ENCODE measurements at places on chromosomes 1 and 21.

DNA sequence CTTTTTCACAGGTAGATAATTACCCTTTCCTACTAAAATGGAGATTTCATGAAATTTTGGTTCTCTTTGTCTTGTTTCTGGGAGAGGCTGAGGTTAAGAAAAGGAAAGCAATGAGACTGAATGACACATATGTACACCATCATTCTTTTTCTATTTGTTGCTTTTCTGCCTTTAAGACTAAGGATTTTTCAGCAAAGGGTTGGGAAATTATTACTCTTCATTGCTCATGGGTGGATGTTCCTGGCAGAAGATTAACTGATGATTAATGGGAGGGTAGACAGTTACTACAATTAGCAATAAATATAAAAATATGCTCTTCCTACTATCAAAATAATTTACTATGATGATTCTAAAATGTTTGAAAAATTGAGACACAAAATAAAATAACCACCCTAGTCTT is 316.5 kb upstream of the USP24 start:
- no peak for DNase-seq

GRCh38 chr1:94579876-94580294 is 38.3 kb upstream of the F3 start:
- no peak for DNase-seq

DNA sequence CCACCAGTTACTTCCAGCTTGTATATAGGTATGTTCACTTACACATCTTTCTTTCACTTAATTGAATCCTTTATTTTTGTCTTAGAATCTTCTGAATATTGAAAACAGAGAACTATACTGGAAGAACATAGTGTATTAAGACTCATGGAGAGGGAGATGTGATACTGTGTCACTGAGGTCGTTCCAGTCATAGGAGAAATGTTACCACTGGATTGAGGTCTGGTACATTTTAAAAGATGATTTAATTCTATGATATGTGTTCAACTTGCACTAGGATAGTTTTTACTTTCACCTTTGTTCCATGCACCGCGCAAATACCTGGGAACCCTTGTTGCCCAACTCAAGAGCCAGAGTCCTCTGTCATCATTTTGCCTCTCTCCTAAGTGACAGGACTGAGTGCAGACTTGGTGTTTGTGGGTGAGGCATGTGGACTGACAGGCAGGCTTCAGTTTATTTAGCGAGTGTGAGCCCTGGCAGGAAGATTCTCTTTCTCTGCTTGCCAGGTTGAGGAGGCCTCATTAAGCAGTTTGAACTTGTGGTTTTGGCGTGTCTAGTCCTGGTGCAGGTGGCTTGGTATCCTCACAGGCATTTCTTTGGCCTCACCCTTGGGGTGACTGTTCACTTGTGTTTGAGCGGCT is 63.7 kb downstream of the DYRK1A start:
- DNase-seq, result no peak

GRCh38 chr1:99173282-99173681 is 91.0 kb upstream of the PLPPR4 start:
- DNase-seq, result no peak

DNA sequence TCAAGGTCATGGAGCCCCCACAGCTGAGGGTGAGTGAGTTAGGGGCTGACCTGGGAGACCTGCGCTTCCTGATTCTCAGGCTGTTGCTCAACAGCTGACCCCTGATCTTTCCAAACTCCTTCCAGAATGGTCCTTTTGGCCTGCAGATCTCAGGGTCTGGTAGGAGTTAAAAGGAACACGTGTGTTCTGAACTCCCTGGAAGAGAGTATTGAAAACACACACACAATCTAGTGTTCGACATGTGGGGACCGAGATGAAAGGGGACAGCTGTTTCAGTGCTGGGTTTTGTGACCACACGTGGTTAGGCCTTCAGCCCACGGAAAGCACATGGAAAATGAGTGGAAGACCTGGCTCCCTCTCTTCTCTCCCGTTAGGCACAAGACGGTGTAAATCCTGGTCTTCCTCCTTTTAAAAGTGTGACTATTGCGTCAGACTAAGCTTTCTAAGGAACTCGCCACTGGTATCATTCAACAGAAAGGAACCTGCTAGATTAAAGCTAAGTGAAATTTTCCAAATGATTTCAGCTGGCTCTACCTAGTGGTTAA is 49.6 kb downstream of the RUNX1 start:
- no peak for DNase-seq

- DNase-seq, result peak; percentile 80
These were observed at the start of gene MAP7D1 for GRCh38 chr1:36155408-36156328. MAP7D1 (plus strand) TSS chr1:36156160; CDS start chr1:36156418, 258 bp downstream.

DNA sequence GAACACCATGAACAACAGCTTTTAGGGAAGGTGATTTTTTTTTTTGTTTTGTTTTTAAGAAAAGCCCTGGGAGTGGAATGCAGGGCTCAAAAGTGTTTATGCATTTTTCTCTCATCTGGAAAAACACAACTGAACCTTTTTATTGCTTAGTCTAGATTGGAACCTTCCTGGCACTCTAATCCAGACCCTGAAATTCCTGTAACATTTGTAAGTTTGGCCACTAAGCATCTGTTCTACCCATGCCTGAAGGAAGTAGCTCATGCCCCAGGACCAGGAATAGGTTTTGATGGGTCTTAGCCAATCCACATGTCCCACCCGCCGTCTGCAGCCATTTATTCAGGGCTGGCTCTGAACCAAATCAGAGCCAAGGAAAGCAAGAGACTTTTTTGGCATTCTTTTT is 39.7 kb upstream of the SLC2A1 start:
- no peak for DNase-seq

DNA sequence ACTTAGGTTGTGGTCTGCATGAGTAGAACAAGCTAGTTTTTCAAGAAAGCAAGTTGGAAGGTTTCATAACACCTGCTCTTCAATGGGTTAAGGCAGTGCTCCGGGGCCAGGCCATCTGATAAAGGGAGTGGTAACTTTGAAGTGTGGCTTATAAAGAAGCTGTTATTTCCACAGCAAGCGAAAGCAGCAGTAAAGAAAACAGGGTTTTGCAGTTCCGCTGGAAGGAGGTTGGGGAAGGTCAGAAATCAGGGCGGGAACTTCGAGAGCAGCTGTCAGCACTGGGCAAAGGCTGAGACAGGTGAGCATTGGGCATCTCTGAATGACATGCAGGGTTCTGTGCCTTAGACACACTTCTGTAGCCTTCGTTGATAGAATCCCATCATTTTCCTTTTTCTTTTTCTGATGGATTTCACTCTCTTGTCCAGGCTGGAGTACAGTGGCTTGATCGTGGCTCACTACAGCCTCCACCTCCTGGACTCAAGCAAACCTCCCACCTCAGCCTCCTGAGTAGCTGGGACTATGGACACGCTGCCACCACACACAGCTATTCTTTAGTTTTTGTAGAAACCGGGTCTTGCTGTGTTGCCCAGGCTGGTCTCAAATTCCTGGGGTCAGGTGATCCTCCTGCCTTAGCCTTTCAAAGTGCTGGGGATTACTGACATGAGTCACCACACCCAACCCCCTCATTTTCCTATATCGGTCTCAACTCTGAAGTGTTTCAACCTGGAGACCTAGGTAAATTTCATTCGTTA is 20.5 kb downstream of the TMEM51 start:
- DNase-seq, result no peak

DNA sequence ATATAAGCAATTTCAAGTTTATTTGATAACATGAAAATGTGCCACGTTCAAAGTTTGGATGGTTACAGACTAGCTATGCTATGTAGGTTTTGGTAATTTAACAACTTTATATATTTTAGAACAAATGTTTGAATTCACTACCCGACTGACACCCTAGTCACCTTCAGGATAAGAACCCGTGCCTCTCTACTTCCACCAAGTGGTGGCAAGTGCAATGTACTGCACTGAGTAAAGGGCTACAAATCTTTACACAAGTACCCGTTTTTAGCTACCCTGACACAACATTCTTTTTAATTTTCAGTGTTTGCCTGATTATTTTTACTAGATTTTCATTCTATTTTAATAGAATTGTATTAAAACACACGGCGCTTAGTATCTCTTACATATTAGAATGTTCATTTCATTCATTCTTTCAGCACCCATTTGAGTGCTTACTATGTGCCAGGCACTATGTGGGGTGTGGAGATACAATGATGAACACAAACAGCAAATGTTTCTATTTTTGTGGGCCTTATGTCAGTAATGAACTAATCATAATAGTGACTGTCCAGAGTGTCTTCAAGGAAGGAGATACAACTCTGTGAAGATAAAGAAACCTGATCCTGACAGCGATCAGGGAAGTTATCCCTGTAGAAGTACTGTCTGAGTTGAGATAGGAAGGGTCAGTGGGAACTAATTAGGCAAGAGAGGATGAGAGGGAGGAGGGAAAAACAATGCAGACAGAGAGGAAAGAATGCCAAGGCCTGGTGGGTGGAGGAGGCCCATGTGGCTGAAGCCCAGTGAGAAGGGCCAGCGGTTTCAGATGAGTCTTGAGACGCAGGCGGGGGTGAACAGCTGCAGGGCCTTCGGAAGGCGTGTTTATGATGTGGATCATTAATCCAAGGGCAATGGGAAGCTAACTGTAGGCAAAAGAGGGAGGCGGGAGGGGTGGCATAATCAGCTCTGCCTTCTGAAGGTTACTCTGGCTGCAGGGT is 3.8 kb downstream of the LCA5L start:
- DNase-seq, result no peak

- DNase-seq, result no peak
These were observed 346.9 kb upstream of the SNX7 start for GRCh38 chr1:98314601-98315000.

DNA sequence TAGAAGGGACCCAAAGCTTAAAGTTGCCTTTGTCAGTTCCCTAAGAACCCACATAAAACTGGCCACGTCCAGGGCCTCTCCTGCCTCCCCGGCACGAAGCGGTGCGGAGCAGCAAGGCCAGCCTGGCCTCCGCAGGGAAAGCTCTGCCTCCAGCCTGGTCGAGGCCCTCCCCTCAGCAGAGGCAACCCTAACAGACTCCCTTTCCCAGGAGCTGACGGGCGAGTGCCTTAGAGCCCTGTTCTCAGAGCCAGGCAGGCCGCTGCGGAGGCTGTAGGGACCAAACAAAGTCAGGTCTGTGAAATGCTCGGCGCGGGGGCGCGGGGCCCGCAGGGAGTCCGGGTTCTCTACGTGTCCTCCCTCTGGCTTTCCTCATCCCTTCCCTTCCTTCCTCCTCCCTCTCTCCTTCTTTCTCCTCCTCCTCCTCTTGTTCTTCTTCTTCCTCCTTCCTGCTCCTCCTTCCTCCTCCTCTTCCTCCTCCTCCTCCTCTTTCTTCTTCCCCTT is 40.7 kb downstream of the RIPK4 start:
- no peak for DNase-seq

- DNase-seq, result no peak
These were observed 368.1 kb downstream of the LTN1 start for GRCh38 chr21:28624626-28625025.

DNA sequence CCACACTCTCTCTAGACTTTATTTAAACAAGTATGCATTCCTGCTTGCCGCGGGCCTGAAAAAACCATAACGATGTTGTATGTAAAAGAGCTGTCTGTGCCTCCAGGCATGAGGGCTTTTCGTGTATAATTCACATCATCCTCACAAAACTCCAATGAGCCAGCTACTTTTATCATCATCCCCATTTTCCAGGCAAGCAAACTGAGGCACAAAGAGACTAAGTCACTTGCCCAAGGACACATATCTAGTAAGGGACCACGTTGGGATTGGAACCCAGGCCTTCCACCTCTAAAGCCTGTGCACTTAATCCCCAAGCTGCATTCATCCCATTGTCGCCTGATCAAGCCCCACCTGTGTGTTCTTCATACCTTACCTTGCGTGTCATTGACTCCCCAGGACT is 226.9 kb downstream of the KAZN start:
- no peak for DNase-seq

GRCh38 chr1:70727886-70728489 is 316.9 kb downstream of the CTH start:
- no peak for DNase-seq

GRCh38 chr1:21530368-21531016 is 21.3 kb downstream of the ALPL start:
- no peak for DNase-seq

GRCh38 chr1:236303675-236304074 is 21.9 kb upstream of the ERO1B start:
- peak; percentile 3 for DNase-seq

DNA sequence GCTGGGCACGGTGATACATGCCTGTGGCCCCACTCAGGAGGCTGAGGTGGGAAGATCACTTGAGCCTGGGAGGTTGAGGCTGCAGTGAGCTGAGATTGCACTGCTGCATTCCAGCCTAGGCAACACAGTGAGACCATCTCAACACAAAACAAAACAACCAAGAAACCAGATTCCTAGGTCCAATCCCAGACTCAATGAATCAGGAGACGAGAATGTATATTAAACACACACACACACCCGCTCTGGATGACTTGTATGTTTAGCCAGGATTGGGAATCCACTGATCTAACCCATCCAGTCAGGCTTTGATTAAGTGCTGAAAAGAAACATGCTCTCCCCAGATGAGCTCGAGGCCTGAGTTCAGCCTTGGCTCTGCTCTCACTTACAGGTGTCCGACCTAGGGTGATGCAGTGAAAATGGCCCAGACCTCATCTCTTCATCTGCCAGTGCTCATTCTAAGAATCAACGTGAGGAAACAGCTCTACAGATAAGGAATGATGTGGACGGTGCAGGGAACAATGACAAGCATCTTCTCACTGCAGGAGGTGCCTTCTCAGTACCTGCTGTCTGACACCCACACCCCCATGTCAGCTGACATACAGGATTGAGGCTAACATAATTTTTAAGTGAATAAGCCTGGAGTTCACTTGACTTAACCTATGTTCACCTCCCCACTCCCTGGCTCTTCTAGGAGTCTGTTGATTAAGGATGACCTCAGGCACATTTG is 15.3 kb upstream of the SRSF4 start:
- DNase-seq, result no peak

DNA sequence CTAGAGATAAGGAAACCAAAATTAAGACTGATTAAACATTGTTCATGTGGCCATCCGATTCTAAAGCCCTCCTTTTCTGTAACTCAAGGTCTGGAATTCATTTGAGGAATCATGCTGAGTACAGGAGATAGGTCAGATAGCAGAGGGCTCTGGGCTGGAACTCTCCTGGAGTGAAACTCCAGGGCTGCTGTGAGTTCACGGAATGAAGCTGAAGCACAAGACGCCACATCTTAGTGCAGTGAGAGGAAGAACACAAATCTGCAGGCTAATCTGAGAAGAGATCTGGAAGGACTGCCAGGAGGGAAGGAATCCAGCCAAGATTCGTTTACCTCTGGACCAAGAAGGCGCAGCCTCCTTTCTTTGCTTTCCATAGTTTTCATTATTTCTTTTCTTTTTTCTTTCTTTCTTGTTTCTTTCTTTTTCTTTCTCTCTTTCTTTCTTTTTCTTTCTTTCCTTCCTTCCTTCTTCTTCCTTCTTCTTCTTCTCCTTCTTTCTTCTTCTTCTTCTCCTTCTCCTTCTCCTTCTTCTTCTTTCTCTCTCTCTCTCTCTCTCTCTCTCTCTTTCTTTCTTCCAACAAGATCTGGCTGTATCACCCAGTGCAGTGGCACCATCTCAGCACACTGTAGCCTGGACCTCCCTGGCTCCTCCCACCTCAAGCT is 74.8 kb upstream of the ATP1B1 start:
- no peak for DNase-seq

- DNase-seq, result peak; percentile 48
These were observed 72.9 kb downstream of the UCHL5 start for GRCh38 chr1:192986110-192986747.

- no peak for DNase-seq
These were observed 67.0 kb upstream of the DYNLT5 start for GRCh38 chr1:66685265-66685664.

All from stimulated activated CD8-positive, alpha-beta memory T cell treated with anti-CD3 and anti-CD28 coated beads, Interleukin-2, amount 100 ng/mL, for 48 hours (primary cell).